ENCODE measurements at places on chromosomes 16 and 17. TPM values are rescaled to one million over a fixed set of nuclear protein-coding genes. Genes with fewer than 3 reads are reported as not detected.

The ITGA2B gene
- 1.0 TPM for total RNA-seq

The ZPBP2 gene
- 0.35 TPM for total RNA-seq

DNA sequence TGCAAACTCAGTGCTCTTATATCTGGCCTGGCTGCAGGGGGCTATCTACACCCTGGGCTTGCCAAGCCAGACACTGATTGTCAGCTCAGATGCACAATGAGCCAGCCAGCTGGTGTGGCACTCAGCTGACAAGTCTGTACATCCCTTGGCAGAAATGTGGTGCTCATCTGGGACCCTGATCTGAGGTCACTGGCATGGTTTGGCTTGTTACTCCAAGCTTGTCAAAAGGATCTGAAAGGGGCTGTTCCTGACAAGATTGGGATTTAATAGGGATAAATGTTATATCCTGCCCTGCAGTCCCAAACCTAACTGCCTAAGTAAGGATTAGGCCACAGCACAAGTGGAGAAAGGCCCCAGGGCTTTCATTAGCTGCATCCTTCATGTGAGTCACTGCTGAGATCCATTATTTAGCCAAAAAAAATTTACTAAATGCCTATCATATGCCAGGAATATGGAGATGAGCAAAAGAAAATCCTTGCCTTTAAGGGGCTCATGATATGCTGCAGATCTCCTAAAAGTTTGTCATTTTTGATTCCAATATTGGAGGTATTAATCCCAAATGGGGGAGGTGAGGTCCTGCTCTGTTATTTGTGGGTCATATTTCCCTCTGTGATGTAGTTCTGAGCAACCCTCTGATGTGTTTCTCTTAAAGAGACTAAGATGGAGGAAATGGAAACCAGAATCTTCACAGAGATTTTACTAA, 6.3 kb downstream of the SLC6A2 start:
- DNase-seq: no peak

DNA sequence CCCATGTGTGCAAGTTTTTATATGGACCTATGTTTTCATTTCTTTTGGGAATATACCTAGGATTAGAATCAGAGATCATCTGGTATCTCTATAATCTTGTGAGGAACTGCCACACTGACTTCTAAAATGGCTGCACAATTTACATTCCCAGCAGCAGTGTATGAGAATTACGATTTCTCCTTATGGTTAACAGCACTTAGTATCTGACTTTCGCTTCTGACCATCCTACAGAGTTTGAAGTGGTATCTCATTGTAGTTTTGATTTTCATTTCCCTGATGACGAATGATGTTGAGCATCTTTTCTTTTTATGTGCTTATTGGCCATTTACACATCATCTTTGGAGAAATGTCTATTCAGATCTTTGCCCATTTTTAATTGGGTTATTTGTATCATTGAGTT, 10.0 kb downstream of the C16orf96 start:
- no peak for DNase-seq

DNA sequence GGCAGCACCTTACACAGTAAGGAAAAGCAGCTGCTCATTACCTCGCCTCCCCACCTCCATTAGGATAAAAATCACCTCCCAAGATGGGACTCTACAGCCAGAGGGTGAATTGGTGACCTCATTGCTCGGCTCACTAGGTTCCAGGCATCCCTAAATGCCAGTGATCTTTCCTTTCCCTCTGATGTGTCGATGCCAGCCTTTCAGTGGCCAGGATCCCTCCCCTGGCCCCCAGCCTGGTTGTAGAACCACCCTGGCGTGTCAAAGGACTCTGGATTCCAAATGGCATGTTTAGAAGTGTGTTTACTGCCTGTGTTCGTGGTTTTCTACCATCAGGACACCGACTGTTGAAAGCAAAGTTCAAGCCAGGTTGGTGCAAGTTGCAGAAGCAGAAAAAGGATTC, 72.1 kb upstream of the LYRM9 start:
- no peak for DNase-seq

- no peak for DNase-seq
These were observed 21.3 kb downstream of the DEF8 start for GRCh38 chr16:89969741-89970410.

- peak; percentile 81 for DNase-seq
These were observed 24.8 kb downstream of the CCR7 start for GRCh38 chr17:40540448-40540847.

- no peak for DNase-seq
These were observed 14.2 kb downstream of the KIF1C start for GRCh38 chr17:5011928-5012327.

The GAN gene
- 9.5 TPM for total RNA-seq

The SLC35G6 gene
- not detected for total RNA-seq

- no peak for DNase-seq
These were observed 16.1 kb upstream of the ARHGAP44 start for GRCh38 chr17:12773153-12773552.

DNA sequence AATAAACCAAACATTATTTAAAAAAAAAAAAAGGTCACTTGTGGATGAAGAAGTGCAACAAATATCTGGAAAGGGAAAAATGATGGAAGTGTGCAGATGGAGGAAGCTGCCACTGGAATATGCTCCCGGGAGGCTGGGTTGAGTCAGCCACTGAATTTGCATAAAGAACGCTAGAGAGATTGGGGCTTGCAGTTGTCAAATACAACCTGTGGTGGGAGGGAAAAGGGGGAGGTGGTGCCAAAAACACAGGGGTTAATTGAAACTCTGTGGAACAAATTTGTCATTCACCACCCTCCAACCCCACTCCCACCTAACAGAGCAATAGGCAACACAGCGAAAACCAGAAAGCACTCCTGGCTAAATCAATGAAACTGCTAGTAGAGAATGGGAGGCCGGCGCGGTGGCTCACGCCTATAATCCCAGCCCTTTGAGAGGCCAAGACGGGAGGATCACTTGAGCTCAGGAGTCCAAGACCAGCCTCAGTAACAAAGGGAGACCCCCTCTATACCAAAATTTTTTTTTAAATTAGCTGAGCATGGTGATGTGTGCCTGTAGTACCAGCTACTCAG, 37.6 kb upstream of the RPL38 start:
- no peak for DNase-seq

GRCh38 chr17:2995886-2996809, 67.3 kb downstream of the OR1D5 start:
- no peak for DNase-seq

- DNase-seq: no peak
These were observed 70.7 kb downstream of the CLEC16A start for GRCh38 chr16:11015076-11015475.

GRCh38 chr17:79005063-79005861, 4.3 kb downstream of the CANT1 start:
- peak; percentile 18 for DNase-seq

- peak; percentile 19 for DNase-seq
These were observed 136.5 kb downstream of the SKAP1 start for GRCh38 chr17:48293319-48294019.

The SEC14L5 gene
- not detected for total RNA-seq

All from CD4-positive, alpha-beta memory T cell (primary cell).